ENCODE measurements at places on chromosomes 2 and 18. TPM values are rescaled to one million over a fixed set of nuclear protein-coding genes. Genes with fewer than 3 reads are reported as not detected.

DNA sequence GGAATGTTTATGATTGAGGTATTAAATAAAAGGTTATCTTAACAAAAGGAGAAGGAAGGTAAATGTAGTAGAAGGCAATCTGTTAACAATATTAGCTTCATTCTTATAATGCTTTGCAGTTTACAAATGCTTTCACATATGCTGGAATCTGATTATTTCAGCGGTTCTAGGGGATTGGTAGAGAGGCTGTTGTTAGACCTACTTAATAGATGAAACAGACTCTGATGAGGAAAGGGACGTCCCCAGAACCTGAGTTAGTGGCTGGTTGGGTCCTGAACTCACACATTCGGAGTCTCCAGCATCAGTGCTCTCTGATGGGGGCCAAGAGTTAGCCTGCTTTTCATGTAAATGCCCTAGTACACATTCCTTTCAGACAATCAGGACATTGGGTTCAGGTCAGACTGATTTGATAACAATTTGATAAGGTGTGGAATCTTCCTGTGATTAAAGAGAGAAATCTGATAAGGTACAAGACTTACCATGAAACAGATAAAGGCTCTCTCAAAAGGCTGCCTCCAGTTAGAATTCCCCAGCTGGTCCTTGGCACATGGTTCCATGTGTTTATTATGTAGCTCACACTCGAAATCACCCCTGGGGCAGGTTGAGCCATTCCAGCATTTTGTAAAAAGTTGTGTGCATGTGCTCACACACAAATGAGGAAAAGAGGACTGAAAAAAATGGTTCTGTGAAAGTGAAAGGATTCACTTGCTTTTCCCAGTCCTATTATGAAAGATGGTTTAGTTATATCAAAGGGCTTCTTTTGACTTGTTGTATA lies 103.1 kb downstream of the GPD2 start:
- H3K4me3 ChIP-seq: no peak overlapping the region
- H3K36me3 ChIP-seq: no peaks in the 10 kb centered on the region
- H3K27me3 ChIP-seq: no peaks in the 10 kb centered on the region
- no peak overlapping the region for H3K27ac ChIP-seq
- DNase-seq: no peak

GRCh38 chr2:158300394-158300793 lies 156.2 kb downstream of the CCDC148 start:
- DNase-seq: no peak
- H3K27me3 ChIP-seq: no peaks in the 10 kb centered on the region
- H3K27ac ChIP-seq: no peak overlapping the region
- no peaks in the 10 kb centered on the region for H3K36me3 ChIP-seq
- H3K4me1 ChIP-seq: no peaks in the 10 kb centered on the region

The DSG4 gene
- total RNA-seq: not detected

GRCh38 chr2:68151037-68151436 lies 6.7 kb upstream of the PNO1 start:
- H3K4me3 ChIP-seq: no peak overlapping the region
- H3K36me3 ChIP-seq: no peaks in the 10 kb centered on the region
- peaks cover 3% of the 10 kb centered on the region for H3K4me1 ChIP-seq
- H3K27me3 ChIP-seq: no peaks in the 10 kb centered on the region
- no peak for DNase-seq

Data from right lobe of liver (tissue), 6 donors.